ENCODE measurements at places on chromosomes 12 and 14.

GRCh38 chr12:49730568-49731101 lies 10.7 kb upstream of the TMBIM6 start:
- DNase-seq, result no peak

GRCh38 chr12:8012651-8013309 lies 19.7 kb upstream of the FOXJ2 start:
- no peak for DNase-seq

GRCh38 chr12:121241156-121241970 lies 31.4 kb downstream of the P2RX4 start:
- no peak for DNase-seq

GRCh38 chr14:96730386-96730785 lies 66.8 kb upstream of the VRK1 start:
- DNase-seq, result no peak

GRCh38 chr12:124537525-124538193 lies 29.8 kb downstream of the NCOR2 start:
- DNase-seq, result no peak

GRCh38 chr12:124326871-124327270 lies 32.0 kb downstream of the RFLNA start:
- no peak for DNase-seq

DNA sequence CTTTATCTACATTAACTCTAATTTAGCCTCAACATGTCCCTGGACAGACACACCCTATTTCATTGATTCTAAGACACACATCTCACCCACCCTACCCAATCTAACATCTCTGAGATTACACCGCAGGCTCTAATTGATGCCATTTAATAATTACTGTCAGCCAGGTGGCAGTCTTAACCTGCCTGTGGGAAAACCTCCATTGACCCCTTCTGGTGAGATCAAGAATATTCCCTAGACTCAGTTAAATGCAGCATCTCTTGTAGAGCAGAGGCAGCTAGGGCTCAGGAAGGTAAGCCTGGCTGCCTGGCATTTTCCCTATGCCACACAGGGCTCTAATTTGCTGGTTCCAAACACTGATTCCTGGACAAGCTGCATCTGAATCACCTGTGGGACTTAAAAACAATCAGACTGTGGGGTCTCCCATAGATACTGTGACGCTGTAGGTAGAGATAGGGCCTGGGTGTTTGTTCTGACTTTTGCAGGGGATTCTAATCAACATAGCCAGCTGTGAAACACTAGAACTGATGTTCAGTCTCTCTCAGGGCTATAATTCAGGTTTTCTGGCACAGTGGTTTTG lies 14.3 kb downstream of the MCRS1 start:
- peak; percentile 73 for DNase-seq

DNA sequence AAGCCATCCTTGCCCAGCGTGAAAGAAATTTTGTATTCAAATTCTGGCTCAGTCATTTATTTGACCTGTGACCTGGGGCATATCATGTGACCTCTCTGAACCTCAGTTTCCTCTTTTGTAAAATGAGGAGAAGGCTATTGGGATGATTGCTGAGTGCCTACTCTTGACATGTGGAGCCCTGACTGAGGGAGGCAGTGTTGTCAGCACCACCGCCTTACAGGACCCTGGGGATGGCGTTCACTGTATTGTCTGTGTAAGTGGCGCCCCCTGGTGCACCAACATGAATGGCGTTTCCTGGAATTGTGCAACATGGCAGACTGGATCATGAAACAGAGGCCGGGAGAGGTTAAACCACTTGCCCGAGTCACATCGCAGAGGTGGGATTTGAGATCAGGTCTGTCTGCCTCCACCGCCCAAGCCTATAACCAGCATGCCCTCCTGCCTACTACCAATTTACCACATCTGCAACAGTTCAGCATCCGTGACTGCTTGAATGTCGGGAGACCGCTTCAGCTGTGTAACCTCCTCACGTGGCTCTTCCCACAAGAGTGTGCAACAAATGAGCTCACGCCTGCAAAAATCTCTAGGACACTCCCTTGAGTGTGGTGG lies 20.1 kb upstream of the CCDC63 start:
- DNase-seq, result peak; percentile 87

DNA sequence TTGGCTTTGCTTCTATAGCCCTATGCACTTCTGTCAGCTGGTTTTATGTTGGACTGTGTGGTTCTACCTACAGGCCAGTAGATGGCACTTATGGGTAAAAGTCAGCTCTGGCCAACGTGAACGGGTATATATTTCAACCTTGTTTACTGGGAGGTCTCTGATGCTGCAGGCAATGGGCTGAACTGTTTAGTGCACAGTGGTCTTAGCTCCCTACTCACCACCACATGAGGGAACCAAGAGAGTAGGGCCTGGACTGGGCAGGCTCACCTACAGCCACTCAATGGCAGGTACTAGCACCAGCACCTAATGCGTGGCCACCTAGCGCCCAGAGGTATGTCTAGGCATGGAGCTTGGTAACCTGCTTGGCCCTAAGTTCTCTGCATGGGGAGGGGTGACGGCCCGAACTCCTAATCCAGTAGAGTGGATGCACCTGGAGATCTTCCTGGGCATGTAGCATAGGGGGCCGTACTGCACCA lies 481.8 kb downstream of the TMEM117 start:
- peak; percentile 38 for DNase-seq

DNA sequence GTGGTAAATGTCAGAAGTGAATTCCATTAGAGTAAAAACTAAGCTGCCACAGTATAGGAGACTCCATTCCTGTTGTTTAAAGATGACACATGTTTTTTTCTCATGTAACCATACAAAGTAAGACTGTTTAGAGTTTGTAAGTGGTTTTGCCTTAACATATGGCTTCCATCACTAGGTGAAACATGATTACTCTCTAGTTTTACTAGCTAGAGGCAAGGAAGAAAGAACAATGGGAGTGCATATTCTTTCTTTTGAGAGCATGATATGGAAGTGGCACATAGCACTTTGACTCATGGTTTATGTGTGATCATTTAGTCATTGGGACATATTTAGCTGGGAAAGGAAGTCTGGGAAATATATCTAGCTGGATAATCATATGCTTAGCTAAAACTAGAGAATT lies 7.7 kb downstream of the ATF7IP start:
- no peak for DNase-seq

- no peak for DNase-seq
Measured at GRCh38 chr12:47763481-47764346, 5.0 kb upstream of the RAPGEF3 start.

GRCh38 chr12:112711507-112711906 lies 80.0 kb upstream of the RPH3A start:
- peak; percentile 27 for DNase-seq

GRCh38 chr12:55742719-55743405 lies at the start of gene GDF11:
TSS of gene GDF11 (plus strand) at chr12:55743122. CDS start at chr12:55743317, 195 bp downstream.
- DNase-seq, result peak; percentile 85

DNA sequence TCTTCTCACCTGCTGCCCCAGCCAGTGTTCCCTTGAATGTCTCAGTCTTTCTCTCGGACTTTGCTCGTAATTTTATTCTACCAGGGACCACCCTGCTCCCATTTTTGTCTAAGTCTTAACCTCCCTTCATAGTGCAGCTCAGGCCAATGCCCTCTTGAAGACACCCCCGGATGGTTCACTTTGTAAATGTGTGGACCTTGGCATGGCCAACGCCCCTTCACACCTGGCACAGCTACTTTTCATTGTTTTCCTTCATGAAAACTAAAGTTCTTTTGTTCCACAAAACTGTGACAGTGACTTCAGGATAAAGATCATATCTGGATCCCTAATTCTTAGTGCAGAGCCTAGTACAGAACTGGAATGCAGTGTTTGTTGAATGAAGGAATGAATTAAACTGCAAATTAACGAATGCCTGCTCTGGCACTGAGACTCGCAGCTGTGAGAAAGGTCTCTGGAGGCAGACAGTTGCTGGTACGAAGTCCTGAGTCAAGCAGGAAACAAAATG lies 3.5 kb upstream of the RNASE4 start:
- DNase-seq, result peak; percentile 68

Measured in iPS-NIHi11 (cell line).